Right lobe of liver (tissue), 6 donors: ENCODE measurements at places on chromosomes 7 and 10. TPM values are rescaled to one million over a fixed set of nuclear protein-coding genes. Genes with fewer than 3 reads are reported as not detected.

DNA sequence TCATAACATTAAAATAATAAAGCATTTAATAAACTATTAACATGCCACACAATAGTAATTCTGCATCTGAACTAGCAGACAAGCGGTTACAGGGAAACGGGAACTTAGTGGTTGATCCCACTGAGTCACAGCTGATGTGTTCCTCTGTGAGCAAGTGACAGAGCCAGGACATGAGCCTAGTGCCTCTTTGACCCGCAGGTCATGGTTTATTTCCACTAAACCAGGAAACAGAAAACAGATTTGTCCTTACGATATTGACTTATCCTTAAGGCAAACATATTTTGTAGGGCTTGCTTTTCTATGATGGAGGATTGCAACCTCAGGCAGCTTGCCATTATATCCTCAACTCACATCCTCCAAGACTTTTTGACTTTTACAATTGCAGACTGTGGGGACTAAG, 987.3 kb downstream of the CCSER2 start:
- no peak for DNase-seq

- no peak for DNase-seq
Observed at GRCh38 chr7:104973909-104974415, 40.0 kb upstream of the KMT2E start.

GRCh38 chr10:6199131-6199733, 3.5 kb upstream of the PFKFB3 start:
- DNase-seq: peak; percentile 81

GRCh38 chr10:27143686-27144085, 10.5 kb downstream of the YME1L1 start:
- DNase-seq: no peak

DNA sequence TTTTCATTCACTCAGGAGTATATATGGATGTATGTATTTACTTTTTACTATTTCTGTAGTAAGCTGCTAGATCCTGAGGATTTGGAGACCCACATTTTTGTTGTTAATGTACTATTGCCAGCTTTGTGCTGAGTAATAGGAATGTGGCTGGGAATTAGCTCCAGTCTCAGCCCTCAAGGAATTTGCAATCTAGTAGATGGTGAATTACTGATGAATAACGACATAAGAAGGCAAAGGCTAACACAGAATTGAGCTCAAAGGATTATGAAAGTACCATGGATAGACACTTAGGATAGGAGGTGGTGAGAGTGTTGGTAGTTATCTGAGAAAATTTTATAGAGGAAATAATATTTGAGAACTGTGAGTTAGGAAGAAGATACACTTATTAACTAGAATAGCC, 19.9 kb downstream of the CASD1 start:
- no peak for DNase-seq

The KIF11 gene
- total RNA-seq: 1.4 TPM

The AVL9 gene
- total RNA-seq: 15.9 TPM

The HHEX gene
- 73.2 TPM for total RNA-seq

The CEP55 gene
- not detected for total RNA-seq
